Stimulated activated CD4-positive, alpha-beta T cell treated with anti-CD3 and anti-CD28 coated beads, Interleukin-12 subunit alpha, Interleukin-12 subunit beta, amount 100 ng/mL, for 48 hours (primary cell): ENCODE measurements at places on chromosomes 2 and 18.

- no peak for DNase-seq
These were observed 18.8 kb downstream of the TGOLN2 start for GRCh38 chr2:85308896-85309555.

- DNase-seq = no peak
These were observed 91.7 kb downstream of the SEPTIN10 start for GRCh38 chr2:109522063-109522374.

DNA sequence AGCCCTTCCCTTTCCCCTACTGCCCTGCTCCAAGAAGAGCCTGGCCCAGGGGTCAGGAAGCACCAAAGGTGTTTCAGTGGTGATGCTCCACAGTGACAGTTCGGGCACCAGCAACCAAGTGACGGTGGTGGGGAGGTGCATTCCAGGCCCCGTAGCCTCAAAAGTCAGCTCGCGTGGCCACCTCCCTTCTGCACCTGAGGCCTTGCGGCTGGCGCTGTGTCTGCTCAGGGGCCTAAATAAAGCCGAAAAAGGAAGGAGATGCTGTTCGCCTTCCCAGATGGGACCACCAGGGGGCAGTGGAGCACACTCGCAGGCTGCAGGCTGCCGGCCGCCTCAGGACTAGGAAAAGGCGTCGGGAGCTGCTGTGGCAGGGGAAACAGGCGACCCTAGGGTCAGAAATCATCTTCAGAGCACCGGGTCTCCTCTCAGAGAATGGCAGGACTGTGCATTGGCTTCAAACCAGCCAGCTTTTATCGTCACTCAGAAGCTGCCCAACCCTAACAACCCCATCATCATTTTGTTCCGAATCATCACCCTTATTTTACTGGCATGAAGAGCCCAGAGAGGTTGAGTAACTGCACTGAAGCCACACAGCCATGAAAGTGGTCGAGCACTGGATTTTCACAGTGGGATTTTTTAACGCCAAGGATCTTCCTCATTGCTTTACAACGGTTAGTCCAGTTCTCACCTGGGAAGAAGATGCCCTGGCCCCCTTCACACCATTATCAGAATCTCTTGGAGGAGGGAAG, 213.0 kb upstream of the CELF4 start:
- peak; percentile 35 for DNase-seq

- no peak for DNase-seq
These were observed 10.7 kb downstream of the ACP1 start for GRCh38 chr2:275466-275865.

DNA sequence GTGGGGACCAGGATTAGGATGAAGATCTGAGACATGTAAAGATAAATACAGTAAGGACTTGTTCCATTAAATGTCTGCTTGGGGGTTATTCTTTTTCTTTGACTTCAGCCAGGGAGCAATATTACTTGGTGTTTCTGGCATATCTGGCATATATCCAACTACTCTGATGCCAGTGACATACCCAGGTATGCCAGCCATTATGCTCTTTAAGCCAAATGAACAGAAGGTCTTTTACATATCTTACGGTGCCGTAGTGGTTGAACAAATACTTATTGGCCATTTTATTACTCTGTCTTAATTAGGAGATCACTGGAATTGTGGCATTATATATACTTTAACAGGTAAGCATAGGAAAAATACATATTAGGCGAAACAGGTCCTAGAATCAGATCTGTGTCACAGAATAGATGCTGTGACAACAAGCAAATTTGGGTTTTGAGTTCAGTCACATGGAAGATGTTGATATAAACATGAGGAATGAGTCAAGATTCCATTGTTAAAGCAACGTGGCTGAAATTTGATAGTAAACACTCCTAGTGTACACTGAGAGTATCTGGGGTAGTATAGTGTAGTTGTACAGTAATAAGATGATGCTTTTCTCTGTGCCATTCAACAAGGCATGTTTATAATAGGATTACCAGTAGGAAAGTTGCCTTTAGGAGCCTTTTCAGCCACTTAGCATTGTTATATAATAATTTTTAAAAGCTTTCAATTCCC, 62.6 kb downstream of the KCTD18 start:
- no peak for DNase-seq

DNA sequence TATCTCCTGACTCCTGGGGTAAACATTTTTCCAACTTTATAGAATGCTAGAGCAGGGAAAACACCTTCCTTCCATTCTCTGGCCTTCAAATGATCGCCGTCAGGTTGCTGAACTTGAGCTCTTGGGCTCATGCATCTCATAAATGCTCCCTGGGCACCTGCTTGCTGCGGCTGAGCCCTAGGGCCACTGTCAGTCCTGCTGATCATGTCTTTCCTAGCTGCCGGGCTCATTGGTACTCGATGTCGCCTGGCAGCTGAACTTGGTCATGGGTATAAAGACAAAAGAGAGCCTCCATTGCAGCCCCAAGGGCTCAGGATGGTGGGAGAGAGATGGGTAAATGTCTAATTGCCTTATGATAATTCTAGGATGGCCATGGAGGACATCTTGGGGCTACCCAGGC, 80.6 kb downstream of the HS1BP3 start:
- DNase-seq = no peak

DNA sequence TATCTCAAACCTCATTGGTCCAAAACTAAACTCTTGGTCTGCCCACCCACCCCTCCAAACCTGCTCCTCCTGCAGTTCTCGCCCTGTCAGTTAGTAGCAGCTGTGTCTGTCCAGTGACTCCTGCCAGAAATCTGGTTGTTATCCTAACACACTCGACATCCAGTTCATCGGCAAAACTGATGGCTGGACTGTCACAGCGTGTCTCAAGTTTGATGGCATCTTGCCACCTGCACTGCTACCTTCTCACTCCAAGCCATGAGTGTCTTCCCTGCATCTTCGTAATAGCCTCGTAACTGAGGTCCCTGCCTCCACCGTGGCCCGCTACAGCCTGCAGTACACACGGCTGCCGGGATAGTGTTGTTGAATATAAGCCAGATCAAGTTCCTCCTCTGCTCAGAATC, 470.1 kb upstream of the RAB12 start:
- no peak for DNase-seq

DNA sequence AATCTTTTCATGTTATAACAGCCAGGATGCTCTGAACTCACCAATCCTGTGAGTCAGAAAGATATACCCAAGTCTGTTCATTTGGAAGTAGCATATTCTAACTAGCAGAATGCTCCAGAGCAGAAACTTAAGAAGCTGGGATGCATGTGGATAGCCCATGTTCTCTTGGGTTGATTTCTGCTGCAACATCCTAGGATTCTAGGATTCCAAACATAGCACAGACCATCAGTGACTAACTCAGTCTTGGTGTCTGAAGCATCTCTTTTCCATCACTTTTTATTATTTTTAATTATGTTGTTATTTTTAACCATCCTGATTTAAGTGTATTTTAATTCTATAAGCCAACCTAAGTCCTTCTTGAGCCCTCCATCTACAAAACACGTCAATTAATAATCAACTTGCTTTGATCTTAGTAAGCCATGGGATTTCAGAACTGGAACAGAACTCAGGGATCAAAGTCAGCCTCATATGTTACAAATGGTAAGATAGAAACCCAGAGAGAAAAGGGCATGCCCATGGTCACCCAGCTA, 85.4 kb downstream of the OSR1 start:
- no peak for DNase-seq

DNA sequence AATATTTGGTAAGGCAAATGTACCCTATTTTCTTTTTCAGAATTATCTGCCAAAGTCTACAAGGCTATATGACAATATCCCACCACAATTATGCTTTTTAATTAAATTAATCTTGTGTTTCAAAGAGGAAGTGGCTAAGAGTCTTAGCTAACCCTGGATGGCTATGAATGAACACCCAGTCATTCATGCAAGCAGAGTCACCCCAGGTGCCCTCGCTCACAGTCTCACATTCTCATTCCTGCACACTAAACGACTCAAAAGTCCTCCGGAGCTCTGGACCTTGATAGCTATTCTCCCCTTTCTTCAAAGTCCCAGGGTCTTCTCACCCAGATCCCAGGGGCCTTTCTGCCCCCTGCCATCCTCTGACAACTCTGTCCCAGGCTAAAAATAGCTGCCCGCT, 42.1 kb upstream of the MRPL19 start:
- no peak for DNase-seq

DNA sequence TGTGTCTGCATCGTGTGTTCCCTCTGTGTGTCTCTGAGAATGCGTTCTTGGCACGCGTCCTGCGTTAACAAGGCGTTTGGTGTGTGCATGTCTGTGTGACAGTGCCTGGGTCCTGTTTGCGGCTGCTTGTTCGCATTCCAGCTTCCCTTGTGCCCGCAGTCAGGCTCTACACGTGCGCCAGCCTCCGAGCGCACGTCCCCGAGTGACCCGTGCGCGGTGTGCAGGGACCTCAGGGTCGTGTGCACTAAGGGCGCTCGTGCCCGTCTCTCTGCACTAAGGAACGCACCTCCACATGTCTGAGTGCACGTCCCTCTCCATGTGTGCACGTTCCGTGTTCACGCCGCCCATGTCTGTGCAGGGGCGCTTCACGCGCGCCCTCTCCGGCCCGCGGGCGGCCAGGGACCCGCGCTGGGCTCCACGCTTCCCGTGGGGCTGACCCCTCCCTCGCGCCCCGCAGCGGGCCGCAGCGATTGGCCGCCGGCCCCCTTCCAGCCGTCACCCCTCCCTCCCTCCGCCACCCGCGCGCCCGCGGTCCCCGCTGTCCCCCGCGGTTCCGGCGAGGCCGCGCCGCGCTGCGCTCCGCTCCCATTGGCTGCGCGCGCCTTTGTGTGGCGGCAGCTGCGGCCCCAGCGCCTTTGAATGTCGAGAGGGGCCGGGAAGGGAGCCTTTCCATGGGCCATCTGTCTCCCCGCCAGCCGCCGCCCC, 229.4 kb downstream of the HAUS1 start:
- peak; percentile 3 for DNase-seq

GRCh38 chr2:33457556-33458247, 18.7 kb upstream of the RASGRP3 start:
- no peak for DNase-seq
